ENCODE measurements at places on chromosomes 12 and 14. TPM values are rescaled to one million over a fixed set of nuclear protein-coding genes. Genes with fewer than 3 reads are reported as not detected.

MANSC4 gene
- total RNA-seq = not detected

C12orf43 gene
- total RNA-seq = 12.7 TPM

FAM186B gene
- 2.7 TPM for total RNA-seq

ACSS3 gene
- total RNA-seq = 24.5 TPM

KRT5 gene
- total RNA-seq = not detected

KRT77 gene
- not detected for total RNA-seq

RAP1B gene
- 256 TPM for total RNA-seq

KLRB1 gene
- total RNA-seq = not detected

SIRT4 gene
- 3.6 TPM for total RNA-seq

AQP6 gene
- total RNA-seq = not detected

DEPDC4 gene
- 5.9 TPM for total RNA-seq

PPFIA2 gene
- 0.74 TPM for total RNA-seq

TAS2R43 gene
- total RNA-seq = 1.3 TPM

COCH gene
- total RNA-seq = not detected

SMIM41 gene
- 0.98 TPM for total RNA-seq

MAX gene
- 69.3 TPM for total RNA-seq

FBLN5 gene
- 56.8 TPM for total RNA-seq

KRT3 gene
- not detected for total RNA-seq

OR4E2 gene
- not detected for total RNA-seq

MDGA2 gene
- total RNA-seq = not detected

NRXN3 gene
- total RNA-seq = 0.18 TPM

POLE2 gene
- 36.2 TPM for total RNA-seq

LALBA gene
- not detected for total RNA-seq

EML5 gene
- total RNA-seq = under 0.01 TPM

WASHC3 gene
- 58.5 TPM for total RNA-seq

ASIC1 gene
- 4.9 TPM for total RNA-seq

DCN gene
- total RNA-seq = 2,298 TPM

AP5M1 gene
- 50.9 TPM for total RNA-seq

FITM1 gene
- not detected for total RNA-seq

NANOG gene
- 0.16 TPM for total RNA-seq

LEMD3 gene
- total RNA-seq = 24.2 TPM

INHBE gene
- total RNA-seq = 0.99 TPM

PLA2G1B gene
- not detected for total RNA-seq

RFLNA gene
- total RNA-seq = 1.1 TPM

CISTR gene
- not detected for total RNA-seq

RHEBL1 gene
- 0.25 TPM for total RNA-seq

FOXN4 gene
- total RNA-seq = not detected

KCNC2 gene
- total RNA-seq = not detected

ERBB3 gene
- 1.5 TPM for total RNA-seq

NELL2 gene
- 4.6 TPM for total RNA-seq

KRT6C gene
- total RNA-seq = not detected

TEX52 gene
- not detected for total RNA-seq

TSPAN11 gene
- total RNA-seq = 2.0 TPM

SPTB gene
- total RNA-seq = under 0.01 TPM

ALDH1L2 gene
- total RNA-seq = 41.5 TPM

PLXNC1 gene
- 6.1 TPM for total RNA-seq

RALGAPA1 gene
- total RNA-seq = 26.9 TPM

MEG3 gene
- 155 TPM for total RNA-seq

PRH2 gene
- total RNA-seq = not detected

NPFF gene
- total RNA-seq = not detected

ART4 gene
- 0.36 TPM for total RNA-seq

GSC gene
- total RNA-seq = 2.1 TPM

AQP2 gene
- not detected for total RNA-seq

MSI1 gene
- not detected for total RNA-seq

GPR84 gene
- total RNA-seq = not detected
